ENCODE measurements at places on chromosomes 4 and X. TPM values are rescaled to one million over a fixed set of nuclear protein-coding genes. Genes with fewer than 3 reads are reported as not detected.

Gene DMRTC1
- not detected for total RNA-seq

Gene STK32B
- 13.7 TPM for total RNA-seq

Gene HSFX1
- total RNA-seq = 0.36 TPM

Gene STOX2
- total RNA-seq = not detected

Gene NAAA
- 34.6 TPM for total RNA-seq

DNA sequence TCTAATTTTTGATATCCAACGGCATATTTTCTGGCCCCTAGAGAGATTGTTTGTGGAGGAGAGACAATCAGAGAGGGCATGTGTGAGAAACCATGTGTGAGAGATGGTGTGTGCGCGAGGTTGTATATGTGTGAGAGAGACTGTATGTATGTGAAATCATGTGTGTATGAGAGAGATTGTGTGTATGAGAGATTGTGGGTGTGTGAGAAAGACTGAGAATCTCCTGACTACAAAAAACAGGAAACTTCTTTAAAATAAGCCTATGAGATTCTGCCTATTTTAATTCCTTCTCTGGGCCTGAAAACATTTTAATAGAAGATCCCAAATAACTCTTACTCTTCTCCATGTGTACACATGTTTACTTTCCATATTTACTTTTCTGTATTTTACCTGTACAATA, 1.5 kb upstream of the FAM241A start:
- DNase-seq = no peak

- DNase-seq = peak; percentile 16
These were observed 36.5 kb upstream of the RASL11B start for GRCh38 chr4:52825460-52826090.

DNA sequence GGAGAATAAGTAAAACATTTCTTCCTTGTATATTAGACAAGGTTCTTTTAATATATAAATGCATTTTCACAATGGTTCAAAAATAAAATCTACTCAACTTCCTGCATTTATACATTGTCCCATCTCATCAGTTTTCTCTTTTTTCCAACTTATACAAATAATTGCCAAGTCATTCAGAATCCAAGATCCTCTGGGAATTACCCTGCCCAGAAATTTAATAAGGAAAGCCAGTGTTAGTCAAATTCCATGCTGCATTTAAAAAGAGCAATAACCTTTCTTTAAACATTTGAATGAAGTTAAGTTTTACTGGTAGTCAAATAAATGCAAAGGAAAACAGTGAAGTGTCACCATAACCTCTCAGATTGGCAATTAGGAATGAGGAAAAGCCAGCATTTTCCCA, 357.9 kb downstream of the PPP3CA start:
- no peak for DNase-seq

DNA sequence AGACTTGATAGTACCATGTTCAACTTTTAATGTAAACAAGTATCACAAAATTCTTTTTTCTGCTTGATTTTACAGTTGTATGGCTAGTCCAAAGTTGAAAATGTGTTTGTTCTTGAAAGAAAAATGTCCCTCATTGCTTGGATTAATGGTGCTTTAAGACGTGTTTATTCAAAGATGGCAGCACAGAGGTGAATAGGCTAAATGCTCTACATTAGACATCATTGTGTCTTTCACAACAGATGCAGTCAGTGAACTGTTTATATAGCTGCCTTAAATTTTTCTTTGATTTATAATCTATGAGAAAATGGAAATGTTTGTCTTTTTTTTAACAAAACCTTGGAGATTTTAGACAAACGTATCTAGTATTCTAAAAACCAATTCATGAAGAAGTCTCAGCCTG, 137.3 kb downstream of the BMPR1B start:
- no peak for DNase-seq

DNA sequence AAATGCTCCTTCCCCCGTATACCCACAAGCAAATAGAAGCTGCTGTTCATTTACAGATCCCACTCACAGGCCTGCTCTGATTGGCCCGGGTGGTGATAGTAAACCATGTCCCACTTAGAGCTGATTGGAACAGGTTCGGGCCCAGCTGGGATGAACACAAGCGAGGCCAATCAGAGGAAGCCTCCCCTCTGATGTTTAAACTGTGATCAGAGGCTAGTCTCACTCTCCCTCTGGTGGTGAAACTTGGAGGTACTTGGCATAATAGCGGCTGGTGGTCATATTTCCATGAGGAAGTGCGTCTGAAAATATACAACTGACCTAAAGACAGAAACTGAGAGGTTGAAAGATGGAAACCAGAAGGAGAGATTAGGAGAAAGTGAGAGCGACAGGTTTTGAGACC, 51.5 kb upstream of the TRPC3 start:
- peak; percentile 63 for DNase-seq

- DNase-seq = peak; percentile 33
These were observed 1.9 kb downstream of the ARHGAP10 start for GRCh38 chr4:147733716-147734344.
